Stimulated activated CD8-positive, alpha-beta memory T cell treated with anti-CD3 and anti-CD28 coated beads, Interleukin-4, amount 100 ng/mL, for 1 hour (primary cell): ENCODE measurements at places on chromosomes 2 and 18.

GRCh38 chr2:85243101-85244072 is 84.4 kb downstream of the TGOLN2 start:
- no peak for DNase-seq

DNA sequence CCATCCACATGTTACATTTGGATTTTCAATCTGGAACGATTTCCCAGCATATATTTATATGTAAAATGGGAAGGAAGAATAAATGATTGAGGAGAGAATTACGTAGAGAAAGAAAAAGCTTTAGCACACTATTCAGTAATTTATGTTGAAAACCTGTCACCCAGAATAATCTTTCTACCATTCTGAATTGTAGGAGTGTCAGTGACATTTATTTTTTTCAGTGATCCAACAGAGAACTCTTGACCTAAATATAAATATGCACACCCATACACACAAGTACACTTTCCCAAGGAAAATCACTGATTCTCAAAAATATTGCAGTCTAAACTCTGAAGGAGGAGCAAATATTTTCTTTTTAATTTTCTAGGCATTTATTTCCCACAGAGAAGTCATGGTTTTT is 140.2 kb upstream of the LRP1B start:
- no peak for DNase-seq

DNA sequence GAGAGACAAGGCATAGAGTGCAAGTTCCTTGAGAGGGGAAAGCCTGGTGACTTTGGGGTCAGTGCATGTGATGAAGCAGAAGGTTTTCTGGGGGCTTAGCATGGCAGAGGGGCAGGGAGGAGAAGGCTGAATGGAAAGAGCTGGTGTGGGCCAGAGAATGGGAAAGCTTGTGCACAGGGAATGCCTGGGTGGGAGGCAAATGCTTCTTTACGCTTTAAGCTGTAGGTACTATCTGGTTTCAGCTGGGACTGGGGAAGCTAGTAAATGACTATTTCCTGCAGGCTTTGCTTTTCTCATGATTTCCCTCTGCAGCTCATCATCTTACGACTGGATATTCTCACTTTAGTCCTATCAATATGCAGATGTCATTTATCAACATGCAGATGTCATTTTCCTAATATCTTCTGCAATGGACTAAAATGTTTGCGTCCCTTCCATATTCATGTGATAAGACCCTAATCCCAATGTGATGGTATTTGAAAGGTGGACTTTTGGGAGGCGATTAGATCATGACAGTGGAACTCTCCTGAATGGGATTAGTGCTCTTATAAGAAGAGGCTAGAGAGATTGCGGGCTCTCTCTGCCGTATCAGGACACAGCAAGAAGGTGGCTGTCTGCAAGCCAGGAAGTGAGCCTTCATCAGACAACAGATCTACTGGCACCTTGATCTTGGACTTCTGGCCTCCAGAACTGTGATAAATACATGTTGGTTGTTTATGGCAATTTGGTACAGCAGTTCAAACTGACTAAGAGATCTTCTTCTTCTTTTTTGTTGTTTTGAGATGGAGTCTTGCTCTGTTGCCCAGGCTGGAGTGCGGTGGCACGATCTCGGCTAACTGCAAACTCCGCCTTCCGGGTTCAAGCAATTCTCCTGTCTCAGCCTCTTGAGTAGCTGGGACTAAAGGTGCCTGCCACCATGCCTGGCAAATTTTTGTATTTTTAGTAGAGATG is 50.1 kb downstream of the MYCN start:
- no peak for DNase-seq

GRCh38 chr2:95759481-95760246 is 167.9 kb downstream of the TRIM43 start:
- no peak for DNase-seq

DNA sequence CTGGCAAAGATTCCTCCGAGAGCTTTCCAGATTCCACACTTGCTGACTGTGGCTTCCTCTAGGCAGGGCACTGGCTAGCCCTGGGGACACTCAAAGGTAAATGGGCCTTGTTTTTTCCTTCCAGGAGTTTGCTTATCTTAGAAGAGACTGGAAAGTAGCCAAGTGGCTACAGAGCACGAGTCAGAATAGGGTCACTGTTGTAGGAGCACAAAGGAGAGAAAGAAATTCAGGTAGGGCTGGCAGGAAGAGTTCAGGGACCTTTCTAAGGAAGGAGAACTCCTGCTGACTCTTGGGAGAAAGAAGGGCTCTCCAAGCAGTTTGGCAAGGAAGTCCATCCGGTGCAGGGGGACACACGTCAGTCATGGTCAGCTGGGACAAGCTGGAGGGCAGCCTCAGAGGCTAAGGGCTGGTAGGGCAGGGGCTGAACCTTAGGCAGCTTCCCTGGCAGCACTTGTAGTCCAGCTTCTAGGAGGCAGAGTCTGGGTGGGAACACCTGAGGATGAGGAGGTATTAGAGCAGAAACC is 39.5 kb downstream of the NIFK start:
- DNase-seq: no peak

DNA sequence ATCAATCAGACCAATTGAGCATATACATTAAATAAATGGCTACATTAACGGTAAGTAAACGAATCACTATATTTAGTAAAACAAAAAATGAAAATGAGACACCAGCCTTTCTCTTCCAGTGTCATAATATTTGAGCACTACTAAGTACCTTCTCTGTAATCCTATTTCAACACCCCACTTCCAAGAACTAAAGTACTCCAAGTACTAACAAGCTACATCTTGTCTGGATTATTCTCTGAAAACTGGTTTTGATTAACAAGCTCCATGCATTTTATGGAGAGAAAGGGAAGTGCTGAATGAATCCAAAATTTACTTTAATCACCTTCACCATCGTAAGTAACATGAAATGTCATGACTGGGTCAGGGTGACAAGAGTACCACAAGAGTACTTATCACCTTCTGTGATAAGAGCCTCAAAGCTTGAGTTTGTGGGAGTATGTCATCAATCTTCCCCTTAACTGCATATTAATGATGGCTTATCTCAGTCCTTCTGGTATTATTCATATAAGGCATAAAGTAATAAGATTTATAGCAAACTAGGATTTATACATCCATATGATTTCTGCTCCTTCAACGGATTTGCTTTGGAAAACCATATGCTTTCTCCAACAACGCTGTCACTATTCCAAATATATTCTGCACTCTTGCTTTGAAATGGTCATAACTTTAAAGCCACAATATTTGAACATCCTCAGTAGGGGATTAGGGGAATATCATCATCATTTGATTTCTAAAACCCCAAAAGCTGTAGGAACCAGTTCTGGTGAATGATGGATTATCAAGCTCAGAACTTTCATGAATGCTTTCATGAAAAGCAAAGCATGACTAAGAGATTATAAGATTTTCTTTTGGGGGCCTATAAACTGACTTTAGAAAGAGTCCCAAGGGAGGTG is 127.0 kb downstream of the ANTXR1 start:
- no peak for DNase-seq

- DNase-seq: no peak
Measured at GRCh38 chr2:137937778-137938177, 26.5 kb upstream of the HNMT start.

DNA sequence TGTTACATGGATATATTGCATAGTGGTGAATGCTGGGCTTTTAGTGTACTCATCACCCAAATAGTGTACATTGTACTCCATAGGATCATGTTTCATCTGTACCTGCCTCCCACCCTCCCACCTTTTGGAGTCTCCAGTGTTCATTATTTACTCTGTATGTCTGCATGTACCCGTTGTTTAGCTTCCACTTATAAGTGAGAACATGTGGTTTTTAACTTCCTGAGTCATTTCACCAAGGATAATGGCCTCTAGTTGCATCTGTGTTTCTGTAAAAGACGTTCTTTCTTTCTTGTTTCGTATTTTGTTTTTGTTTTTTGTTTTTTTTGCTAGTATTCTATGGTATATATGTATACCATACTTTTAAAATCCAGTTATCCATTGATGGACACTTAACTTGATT is 107.5 kb downstream of the MSTN start:
- no peak for DNase-seq

DNA sequence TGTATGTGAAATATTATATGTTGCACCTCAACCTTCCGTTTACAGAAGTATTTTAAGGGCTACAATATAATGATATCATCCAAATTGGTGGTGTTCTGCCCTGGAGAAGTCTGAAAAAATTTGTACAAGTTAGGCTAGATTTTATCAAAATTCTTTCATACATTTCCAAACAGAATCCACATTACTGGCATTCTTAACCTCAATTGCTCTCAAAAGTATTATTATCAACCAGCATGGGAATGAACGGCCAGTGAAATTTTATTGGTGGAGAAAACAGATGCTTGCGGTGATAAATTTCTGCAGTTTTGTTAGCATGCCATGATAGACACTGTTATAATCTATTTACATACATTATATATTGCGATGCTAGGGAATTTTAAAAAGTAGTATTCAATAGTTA is 88.3 kb upstream of the TFPI start:
- no peak for DNase-seq

- no peak for DNase-seq
Measured at GRCh38 chr18:24176727-24177416, 38.0 kb downstream of the CABYR start.

DNA sequence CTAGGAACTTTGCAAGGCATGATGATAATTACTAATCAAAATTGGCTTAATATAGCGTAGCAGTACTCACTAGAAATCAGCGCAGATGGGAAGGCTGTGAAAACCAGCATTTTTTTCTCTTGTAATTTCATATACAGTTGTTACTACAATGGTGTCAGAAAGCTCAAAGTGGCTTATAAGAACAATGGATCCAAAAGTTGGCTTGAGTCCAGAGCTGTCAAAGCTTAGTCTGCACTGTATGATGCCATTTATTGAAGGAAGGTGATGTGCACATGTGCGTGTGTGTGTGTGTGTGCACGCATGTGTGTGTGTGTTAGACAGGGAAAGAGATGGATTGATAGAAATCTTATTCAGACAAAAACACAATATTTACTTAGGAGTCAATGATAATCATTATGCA is 341.3 kb downstream of the TGIF1 start:
- DNase-seq: no peak

DNA sequence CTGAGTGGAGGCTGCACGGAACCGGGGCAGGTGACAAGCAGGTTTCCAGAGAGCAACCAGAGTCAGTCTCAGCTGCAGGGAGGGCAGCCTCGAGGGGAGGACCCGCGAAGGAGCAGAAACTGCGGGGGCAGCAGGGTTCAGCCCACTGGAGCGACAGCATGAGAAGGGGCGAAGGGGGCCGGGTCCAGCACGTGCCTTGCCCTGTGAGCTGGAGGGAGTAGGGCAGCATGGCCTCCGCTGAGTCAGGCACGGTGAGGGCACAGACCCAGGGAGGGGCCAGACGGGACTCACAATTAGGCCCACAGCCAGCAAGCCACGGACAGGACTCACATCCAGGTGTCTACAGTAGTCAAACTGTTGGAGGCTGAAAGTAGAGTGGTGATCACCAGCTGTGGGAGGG is 22.7 kb upstream of the ATP9B start:
- DNase-seq: no peak

DNA sequence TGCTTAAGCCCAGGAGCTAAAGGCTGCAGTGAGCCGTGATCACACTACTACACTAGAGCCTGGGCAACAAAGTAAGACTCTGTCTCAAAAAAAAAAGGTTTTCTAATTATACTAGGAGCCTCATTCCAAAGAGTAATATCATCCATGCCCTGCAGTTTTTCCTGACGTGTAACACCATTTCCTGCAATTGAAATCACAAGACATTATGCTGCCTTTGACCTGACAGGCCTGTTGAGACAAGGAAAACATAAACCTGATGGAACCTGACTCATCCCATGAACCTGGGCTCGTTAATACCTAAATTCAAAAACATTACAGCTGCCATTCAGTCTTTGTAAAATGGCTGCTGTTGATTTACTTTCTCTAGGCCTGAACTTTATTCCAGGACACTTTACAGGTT is 58.7 kb upstream of the PEX13 start:
- DNase-seq: no peak

GRCh38 chr18:77105680-77106079 is 26.9 kb downstream of the MBP start:
- no peak for DNase-seq

DNA sequence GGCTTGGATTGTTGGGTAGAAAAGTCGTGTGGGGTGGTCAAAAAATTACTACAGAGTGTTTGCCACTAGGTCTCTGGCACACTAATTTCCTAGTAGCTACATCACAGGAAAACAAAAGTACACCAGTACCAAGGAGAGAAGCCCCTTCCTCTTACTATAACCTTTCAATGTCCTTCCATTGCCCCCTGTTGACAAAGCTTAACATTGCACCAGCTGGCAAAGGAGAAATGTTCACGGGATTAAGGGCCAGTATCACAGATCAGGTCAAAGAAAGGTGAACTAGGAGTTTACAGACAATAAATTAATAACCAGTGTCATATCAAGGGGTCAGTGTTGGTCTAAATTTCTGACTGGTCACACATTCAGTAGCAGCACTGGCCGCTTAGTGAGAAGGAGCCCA is 1139.6 kb upstream of the FAM98A start:
- DNase-seq: no peak

DNA sequence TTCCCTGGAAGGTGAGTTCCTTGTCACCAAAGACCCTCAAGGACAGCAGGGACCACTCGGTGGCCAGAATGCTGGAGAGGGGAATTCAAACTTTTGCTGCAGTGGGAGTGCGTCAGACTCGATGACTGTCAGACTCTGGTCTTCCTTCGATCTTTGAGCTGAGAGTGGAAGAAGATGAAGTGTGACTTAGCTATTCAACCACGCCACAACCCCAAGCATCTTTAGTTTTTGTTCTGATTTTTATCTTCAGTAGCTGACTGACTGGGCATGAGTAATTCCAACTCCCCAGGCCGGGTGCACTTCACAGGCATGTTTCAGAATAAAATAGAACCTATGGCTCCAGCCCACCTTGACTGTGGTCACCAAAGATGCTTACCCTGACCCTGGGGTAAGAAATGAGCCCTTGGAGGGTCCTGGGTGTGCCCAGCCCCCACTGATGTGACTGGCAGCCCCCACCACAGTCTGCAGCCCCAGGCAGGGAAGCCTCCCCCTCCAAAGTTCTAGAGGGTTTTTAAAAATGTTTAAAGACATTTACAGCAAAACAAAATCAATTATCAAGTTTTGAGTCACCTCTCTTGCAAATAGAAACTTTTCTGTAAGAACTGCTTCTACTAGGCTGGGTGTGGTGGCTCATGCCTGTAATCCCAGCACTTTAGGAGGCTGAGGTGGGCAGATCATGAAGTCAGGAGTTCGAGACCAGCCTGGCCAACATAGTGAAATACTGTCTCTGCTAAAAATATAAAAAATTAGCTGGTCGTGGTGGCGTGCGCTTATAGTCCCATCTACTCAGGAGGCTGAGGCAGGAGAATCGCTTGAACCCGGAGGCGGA is 24.9 kb upstream of the YWHAQ start:
- peak; percentile 27 for DNase-seq

- DNase-seq: no peak
Measured at GRCh38 chr2:45279356-45279755, 270.1 kb upstream of the SIX2 start.

- DNase-seq: no peak
Measured at GRCh38 chr2:17995593-17995992, 117.1 kb downstream of the KCNS3 start.

GRCh38 chr2:177225965-177226360 is 13.4 kb downstream of the HNRNPA3 start:
- no peak for DNase-seq

- no peak for DNase-seq
Measured at GRCh38 chr2:72004976-72005375, 142.7 kb downstream of the CYP26B1 start.
